NCI-H1092 treated with DMSO at 0.1 percent for 48 hours (cell line): ENCODE measurements at places on chromosomes 1 and 21.

DNA sequence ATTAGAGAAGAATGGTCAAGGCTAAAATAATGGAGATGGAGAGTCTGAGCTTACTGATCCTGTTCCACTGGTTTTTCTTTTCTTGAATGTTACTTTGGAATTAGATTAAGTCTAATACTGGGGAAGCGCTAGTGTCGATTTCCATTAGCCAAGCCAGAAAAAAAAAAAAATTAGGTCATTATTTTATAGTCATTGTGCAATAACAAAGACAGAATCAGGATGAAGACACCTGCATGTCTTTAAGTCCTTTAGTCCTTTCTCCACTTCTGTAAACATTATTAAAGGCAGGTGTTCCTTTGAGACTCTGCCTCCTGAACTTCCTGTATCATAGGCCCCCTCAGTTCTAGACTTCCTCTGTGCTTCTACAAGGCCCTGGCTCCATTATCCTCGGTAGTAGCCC, 42.8 kb downstream of the MYSM1 start:
- DNase-seq = no peak

DNA sequence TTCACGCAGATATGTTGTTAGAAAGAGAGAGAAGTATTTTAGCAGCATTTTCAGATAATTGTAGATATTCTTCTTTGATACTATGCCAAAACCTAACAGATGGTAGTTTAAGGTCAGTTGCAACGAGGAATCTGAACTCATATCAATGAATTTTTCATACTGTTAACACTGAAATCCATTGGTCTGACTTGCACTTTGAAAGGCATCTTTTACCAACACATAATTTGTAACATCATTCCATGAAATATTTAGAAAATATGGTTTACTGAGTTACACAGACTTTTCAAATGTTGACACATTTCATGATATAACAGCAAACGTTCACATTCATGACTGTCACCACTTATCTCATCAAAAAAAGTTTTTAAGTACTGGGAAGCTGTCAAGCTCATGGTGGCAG, 4.6 kb downstream of the ACBD6 start:
- no peak for DNase-seq

GRCh38 chr1:246801241-246802020, 77.2 kb downstream of the SCCPDH start:
- no peak for DNase-seq

- DNase-seq = no peak
Measured at GRCh38 chr1:221696027-221696426, 45.9 kb downstream of the DUSP10 start.

DNA sequence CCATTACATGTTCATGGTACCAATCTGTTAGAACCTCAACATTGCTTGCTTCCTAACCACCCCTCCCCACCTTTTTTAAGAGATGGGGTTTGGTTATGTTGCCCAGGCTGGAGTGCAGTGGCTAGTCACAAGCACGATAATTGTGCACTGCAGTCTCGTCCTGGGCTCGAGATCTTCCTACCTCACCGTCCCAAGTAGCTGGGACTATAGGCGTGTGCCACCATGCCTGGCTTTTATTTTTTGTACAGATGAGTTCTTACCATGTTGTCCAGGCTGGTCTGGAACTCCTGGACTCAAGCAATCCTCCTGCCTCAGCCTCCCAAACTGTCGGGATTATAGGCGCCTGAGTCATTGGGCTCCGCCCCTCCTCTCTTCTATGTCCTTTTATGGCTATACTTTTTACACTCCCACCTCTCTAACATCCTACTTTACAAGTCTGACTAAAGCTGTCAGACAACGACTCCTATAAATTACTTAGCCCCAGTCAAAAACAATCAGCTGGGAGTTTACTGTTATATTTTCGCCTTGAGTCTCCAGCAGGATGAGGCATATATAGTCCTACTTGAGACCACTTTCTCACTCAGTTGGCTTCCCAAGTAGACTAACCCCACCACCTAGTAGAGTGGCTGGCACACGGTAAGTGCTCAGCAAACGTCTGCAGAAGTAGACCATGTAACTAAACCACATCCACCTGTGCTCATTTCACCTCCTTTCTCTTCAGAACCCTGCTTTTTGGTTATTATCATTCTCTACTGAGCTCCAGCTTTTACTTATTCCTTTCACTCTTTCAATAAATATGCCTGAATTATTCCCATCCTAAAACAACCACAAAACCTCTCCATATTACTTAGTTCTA, 13.8 kb downstream of the ENSA start:
- DNase-seq = no peak
